ENCODE measurements at places on chromosomes 16 and 17.

- DNase-seq = no peak
Observed at GRCh38 chr16:56347670-56348069, 77.7 kb downstream of the AMFR start.

- peak; percentile 78 for DNase-seq
Observed at GRCh38 chr16:67399218-67399733, 6.0 kb upstream of the TPPP3 start.

GRCh38 chr16:26688105-26688504 is 378.6 kb upstream of the C16orf82 start:
- DNase-seq = no peak

GRCh38 chr17:50212121-50212843 is 10.9 kb upstream of the COL1A1 start:
- no peak for DNase-seq

DNA sequence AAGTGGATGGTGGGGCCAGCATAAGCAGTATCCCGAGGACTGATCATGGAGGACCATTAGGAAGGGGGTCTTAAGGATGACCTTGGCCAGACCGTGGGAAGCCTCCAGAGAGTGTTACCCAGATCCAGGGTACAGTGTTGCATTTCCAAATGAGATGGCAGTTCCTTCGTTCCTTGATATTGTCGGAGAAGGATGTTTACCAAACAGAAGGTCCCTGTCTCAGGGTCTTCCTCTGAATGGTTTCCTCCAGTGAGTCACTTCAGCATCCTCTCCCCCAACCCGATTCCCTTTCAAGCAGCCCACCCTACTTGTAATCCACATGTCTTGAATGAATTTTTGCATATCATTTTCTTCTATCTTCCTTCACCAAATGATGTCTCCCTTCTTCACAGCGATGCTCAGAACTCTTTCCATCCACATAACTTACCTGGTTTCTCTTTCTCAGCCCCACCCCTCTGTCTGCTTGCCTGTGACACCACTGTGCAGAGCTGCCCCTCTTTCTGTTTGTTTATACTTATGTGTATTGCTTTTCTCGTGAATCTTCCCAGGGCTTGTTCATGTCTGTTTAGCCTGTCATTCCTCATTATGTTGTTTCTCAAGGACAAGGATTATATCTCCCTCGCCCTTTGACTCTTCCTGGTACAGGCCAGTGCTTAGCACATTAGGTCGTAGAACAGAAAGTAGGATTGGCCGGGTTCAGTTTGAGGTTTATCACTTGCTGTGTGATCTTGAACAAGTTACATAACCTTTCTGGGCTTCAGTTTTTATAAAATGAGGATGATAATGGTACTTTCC is 5.7 kb downstream of the GOSR2 start:
- DNase-seq = no peak

GRCh38 chr16:4381935-4382794 is 10.5 kb downstream of the VASN start:
- no peak for DNase-seq

DNA sequence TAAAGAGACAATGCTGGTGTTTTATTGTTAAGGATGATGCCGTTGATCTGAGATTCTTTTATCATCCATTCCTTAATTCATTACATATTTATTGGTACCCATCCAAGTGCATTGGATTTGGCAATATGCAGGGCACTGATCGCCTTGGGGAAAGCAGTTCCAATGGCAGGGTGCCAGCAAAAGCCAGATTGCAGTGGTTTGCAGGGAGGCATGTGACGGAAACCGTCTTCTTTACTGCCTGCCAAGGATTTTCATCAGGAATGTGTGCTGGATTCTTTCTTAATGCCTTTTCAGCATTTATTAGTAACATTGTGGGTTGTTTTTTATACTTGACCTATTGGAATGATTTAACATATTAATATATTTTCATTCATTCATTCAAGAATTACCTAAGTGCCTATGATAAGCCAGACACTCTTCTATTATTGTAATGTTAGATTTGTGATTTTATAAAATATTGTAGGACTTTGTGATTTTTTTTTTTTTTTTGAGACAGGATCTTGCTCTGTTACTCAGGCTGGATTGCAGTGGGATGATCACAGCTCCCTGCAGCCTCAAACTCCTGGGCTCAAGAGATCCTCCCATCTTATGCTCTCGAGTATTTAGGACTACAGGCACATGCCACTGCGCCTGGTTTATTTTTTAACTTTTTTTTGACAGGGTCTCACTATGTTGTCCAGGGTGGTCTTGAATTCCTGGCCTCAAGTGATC is 93.4 kb upstream of the TNRC6A start:
- no peak for DNase-seq

GRCh38 chr16:1309888-1310831 is 724 bp downstream of the UBE2I start:
- peak; percentile 76 for DNase-seq

DNA sequence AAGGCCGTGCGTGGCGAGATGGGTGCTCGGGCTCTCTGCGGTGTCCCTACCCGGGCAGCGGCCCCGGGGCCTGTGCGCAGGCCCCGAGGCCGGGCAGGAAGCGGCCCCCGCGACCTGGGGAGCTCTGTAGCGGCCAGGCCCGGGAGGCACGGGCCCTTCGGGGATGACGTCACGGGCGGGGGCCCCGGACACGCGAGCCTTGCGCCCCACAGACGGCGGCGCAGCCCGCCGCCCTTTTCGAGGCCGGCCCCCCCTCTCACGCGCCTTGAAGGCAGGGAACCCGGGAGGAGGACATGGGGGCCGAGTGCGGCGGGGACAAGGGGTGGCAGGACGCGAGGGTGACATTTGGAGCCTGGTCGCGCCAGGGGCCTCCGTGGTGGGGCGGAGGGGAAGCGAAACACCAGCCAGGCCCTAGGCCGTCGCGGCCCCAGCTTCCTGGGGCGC is 1.1 kb downstream of the RAI1 start:
- DNase-seq = peak; percentile 77

GRCh38 chr16:55500530-55501011 is 8.3 kb upstream of the LPCAT2 start:
- no peak for DNase-seq

DNA sequence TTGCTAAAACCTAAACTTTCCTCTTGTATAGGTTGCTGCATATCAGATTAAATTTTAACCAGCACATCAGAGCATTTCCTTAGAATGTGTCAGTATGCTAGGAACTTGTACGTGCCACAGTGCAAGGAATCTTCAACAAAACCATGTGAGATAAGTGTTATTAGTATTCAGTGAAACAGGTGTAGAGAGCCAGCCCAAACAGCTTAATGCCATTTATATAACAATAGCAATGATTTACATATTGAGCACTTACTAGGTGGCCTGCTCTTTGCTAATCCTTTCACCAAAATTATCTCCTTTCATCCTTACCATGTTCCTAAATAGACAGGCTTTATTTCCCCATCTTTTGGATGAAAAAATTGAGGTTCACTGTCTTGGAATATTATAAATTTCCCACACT is 485.7 kb downstream of the HS3ST4 start:
- no peak for DNase-seq

GRCh38 chr17:64216338-64217248 is 46.5 kb downstream of the TEX2 start:
- DNase-seq = no peak
